GM23338 (cell line): ENCODE measurements at places on chromosomes 5 and 9.

DNA sequence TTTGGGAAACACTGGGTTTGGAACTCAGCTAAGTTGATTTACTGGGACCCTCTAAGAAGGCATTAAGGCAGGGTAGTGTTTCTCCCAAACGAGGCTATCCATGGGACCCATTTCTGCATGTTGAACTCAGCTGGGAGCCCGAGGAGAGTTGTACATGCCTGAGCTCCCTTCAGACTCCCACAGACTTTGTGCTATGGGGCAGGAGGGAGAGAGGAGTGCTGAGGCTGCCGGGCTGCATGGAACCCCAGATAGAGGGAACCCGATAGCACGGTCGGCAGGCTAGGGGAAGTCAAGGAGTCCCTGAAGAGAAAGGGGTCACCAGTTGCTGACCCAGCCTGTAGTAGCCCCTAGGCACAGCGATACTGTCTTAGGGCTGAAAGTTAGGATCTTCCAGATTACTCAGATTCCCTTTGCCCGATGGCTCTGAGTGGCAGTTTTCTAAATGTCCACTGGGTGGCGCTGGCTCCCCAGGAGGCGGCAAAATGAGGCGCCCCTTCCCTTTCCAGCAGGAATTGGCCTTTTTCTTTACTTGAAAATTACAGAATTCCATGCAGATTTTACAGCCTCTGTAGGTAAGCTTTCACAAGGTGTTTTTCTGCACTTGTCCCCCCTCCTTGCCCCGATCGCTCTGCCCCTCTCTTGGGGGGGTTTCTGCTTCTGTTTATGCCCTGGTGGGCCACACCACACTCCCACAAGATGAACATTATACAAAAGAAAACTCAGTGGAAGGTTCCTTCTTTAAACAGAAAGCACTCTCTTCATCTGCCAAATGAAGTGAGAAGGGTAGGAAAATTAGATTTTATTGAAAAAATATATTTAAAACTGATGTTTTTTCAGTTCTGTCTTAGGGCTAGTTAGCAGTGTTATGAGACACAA is 17.8 kb downstream of the NANS start:
- DNase-seq: peak; percentile 82

DNA sequence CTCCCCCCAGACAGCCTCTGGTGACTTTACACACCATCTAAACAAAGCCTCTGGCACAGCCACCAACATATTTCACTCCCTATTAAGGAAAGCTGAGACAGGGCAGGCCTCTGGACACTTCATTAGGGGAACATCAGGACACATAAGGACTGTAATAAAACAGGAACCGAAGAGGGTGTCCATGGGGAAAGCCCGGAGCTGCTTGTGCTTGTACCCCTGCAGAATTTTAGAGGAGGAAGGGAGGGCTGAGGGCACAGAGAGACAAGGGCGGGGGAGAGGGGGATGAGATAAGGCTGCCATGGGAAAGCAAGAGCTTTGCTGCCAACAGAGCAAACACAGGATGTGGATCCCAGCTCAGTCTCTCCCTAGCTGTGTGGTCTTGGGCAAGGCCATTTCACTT is 138.4 kb downstream of the ASTN2 start:
- no peak for DNase-seq

GRCh38 chr9:118088090-118088489 is 383.9 kb downstream of the TLR4 start:
- no peak for DNase-seq

DNA sequence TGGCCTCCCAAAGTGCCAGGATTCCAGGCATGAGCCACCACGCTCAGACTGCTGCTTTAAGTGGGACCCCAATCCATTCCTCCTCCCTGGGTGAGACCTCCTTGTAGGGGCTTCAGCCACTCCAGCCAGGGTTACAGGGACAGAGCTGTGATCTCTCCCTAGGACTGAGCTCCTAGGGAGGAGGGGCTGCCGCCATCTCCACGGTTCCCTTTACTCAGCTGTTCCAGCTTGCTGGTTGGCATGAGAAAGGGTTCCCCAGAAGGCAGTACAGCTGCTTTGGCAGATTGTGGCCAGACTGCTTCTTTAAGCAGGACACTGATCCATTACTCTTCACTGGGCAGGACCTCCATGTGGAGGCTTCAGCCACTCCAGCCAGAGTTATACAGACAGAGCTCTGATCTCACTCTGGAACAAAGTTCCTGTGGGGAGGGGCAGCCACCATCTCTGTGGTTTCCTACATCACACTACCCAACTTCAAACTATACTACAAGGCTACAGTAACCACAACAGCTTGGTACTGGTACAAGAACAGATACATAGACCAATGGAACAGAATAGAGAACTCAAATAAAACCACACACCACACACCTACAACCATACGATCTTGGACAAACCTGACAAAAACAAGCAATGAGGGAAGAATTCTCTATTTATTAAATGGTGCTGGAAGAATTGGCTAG is 7.2 kb downstream of the INSL6 start:
- no peak for DNase-seq

DNA sequence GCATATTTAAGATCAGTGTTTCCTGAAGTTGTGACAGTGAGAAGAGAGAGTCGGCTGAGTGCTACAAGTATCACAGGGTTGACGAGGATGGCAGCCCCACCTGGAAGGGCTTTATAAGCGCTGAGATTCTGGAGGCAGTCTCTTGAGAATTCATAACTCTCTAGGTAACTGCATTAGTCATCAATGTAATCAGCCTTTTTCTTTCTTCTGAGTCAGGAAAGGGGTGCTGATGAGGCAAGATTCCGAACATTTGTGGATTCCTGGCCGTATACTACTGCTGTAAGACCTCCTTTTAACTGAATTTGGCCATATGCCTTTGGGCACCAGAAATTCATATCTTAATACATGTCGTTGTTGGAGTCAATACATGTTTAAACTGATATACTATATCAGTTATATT is 6.6 kb upstream of the RNF20 start:
- DNase-seq: no peak

DNA sequence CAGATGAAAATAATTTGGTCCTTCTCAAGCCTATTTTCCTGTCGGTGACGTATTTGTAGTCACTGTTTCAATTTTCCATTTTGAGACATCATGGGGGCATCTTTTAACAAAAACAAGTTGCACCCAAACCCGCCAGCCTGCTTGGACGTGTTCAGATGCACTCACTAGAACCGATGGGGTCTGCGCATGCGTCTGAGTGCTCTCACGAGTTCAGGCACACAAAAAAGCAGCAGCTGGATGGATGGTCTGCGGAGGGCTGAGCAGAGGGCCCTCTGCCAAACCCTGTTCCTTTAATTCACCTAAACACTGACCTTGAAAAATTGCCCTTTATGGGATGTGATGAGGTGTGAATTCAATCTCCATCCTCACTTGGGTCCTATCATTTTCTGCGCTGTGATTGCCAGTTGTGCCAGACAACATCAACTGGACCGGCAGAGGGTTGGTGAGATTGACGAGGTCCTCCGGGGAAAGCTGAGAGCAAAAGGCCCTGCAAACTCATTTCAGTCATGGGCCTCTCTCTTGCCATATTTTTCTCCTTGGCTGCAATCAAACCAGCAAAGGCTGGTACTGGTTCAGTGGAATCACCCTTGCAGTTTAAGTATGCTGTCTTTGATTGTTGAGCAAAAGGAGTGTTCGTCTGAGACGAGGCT is 251.9 kb downstream of the NFIB start:
- DNase-seq: no peak

GRCh38 chr9:9901624-9902023 is 711.2 kb downstream of the PTPRD start:
- no peak for DNase-seq

- peak; percentile 75 for DNase-seq
These were observed 82.2 kb upstream of the ICE1 start for GRCh38 chr5:5340206-5340729.

DNA sequence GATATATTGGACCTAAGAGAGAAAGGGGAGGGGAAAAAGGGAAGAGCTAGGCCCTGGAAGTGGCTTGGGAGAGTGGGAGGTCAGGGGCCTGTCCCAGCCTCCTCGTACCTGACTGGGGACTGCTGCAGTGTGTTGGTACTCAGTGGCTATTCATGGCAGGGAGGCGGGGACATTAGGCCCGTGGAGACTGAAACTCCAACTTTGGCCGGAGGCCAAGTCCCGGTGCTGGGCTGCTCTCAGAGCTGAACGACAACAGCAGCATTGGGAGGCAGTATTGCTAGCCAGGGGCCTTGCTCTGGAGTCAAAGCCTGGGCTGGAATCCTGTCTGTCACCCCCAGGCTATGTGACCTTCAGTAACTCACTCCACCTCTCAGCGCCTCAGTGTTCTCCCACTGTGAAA is 37.8 kb downstream of the NEURL1B start:
- no peak for DNase-seq

DNA sequence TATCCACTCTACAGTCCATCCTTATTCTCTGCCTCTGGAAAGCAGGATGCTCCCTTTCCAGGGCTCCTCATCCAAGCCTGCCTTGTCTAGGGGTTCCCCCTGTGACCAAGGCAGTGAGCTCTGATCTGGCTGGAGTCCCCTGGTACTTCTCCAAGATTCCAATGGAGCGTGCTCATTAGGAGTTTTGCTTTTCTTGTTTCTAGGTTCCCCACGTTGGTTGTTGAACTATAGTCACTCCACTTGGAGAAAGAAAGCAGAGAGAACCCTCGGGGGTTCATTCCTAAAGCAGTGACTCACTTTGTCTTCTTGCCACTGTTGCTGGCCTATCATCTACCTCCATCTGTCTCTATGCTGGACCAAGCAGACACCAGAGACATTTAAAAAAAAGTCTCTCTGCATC is 192.6 kb downstream of the TLE4 start:
- DNase-seq: no peak

DNA sequence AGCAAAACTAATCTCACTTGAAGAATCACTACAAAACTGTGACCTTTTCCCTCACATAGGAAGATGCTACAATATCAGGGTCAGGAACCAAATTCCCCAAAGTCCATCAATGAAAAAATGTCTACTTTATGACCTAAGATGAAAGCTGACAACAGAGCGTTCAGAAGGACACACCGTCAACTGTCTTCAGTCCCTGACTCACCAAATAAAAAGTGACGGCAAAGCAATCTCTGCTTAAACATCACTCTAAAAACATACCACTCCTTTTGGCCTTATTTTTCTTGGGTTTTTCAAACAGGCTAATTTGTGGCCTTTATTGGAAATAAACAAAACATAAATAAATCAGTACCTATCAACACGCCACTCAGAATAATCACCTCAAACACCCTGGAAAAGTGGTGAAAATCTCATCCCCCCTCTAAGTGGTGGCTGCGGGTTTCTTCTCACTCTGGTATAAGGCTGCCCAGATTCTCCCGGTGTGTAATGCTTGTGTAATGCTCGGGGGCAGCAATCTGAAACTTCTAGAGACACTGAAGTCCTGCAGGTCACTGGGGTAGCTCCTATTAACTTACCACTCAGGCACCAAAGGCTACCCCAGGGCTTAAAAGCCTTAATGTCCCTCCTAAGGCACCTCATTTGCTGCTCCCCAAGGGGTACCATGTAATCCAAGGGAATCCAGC is 29.5 kb downstream of the SEMA4D start:
- no peak for DNase-seq

- DNase-seq: no peak
These were observed 392.4 kb downstream of the NTRK2 start for GRCh38 chr9:85061969-85062368.

- no peak for DNase-seq
These were observed 182.7 kb downstream of the SPATA31D1 start for GRCh38 chr9:82171271-82171670.

GRCh38 chr5:102922799-102923477 is 167.8 kb downstream of the PAM start:
- no peak for DNase-seq

- DNase-seq: no peak
These were observed 151.6 kb upstream of the SLC30A5 start for GRCh38 chr5:68942169-68942568.

- no peak for DNase-seq
These were observed 37.8 kb upstream of the CARTPT start for GRCh38 chr5:71681296-71681695.

DNA sequence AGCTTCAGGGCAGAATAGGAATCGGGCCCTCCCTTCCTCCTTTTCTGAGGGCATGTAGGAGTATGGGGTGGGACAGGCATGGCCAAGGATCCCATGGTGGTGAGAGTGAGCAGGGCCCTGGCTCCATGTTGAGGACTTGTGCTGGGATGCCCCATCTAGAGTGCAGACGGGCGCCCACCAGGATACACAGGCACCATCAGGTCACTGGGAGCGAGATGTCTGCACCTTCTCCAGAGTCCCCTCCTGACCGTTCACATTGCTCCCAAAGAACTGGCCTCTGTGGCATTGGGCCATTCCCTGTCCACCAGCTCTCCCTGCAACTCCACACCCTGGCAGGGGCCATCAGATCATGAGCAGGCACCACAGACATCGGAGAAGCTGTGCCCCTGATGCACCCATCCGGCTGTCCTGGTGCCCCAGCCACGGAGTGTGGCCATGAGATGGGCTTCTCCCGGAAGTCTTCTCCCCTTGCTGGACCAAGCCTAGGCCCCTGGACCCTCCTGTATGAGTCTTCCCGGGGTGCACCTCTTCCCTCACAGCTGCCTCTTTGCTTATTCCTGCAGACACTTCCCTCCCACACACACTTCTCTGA is 195.0 kb downstream of the IRX2 start:
- DNase-seq: no peak

GRCh38 chr9:132372177-132373095 is 17.6 kb upstream of the SETX start:
- DNase-seq: no peak

DNA sequence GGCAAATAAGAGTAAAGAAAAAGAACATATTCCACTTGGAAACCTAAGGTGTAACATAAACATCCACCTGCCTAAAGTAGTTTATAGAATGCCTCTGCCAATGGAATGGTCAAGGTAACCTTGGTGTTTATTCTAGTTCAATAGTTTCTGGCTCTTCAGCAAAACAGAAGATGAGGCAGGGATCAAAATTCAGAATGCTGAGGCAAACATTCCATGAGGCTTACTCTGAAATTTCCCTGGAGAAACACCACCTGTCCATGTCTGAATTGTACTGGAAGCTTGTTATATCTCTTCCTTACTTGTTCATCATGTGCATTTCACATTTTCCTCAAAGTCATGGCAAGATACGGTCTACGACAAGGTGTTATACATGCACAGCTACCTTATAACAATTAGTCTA is 1862.4 kb upstream of the ACO1 start:
- no peak for DNase-seq

- DNase-seq: no peak
These were observed 8.3 kb downstream of the TSLP start for GRCh38 chr5:111079846-111080245.

GRCh38 chr5:103101079-103101750 is 18.7 kb downstream of the GIN1 start:
- DNase-seq: no peak

GRCh38 chr5:166909926-166910325 is 1381.5 kb upstream of the WWC1 start:
- DNase-seq: no peak

GRCh38 chr9:135229701-135230385 is 142.4 kb downstream of the OLFM1 start:
- DNase-seq: no peak

DNA sequence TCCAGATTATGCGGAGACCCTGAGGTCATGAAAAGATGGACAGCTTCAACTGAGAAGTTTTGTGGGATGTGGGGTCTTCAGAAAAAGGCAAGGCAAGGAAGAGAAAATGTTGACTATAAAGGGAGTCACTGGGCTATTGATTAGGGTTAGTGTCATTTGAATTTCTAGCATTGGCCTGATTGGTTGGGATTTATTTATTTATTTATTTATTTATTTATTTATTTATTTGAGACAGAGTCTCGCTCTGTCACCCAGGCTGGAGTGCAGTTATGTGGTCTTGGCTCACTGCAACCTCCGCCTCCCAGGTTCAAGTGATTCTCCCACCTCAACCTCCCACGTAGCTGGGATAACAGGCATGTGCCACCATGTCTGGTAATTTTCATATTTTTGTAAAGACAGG is 279.7 kb downstream of the NTRK2 start:
- no peak for DNase-seq
